ENCODE measurements at places on chromosomes 5 and 9.

DNA sequence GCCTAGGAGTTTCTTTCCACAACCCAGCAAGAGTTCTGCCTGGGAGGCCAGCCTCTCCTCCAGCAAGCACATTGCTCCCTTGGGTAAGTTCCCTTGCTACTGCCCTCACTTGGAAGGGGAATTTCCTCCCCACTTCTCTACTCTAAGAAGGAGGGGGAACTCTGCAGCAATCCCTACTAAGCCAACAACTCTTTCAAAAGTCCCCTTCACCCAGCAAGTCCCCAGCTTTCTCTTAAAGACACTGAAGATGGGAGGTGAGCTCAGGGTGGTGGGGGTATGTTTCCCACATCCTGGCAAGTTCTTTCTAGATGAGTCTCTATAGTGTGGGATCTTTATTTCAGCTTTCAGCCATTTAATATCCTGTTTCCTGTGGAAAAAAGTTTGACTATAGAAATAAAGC lies 49.0 kb downstream of the PDE8B start:
- no peak for DNase-seq

- DNase-seq = no peak
These were observed 51.3 kb upstream of the SUB1 start for GRCh38 chr5:32534041-32534440.

GRCh38 chr9:73093740-73094379 lies 57.8 kb upstream of the ANXA1 start:
- DNase-seq = no peak

- no peak for DNase-seq
These were observed 233.8 kb upstream of the TMEM161B start for GRCh38 chr5:88502179-88503040.

GRCh38 chr5:947626-948471 lies 55.2 kb downstream of the TRIP13 start:
- no peak for DNase-seq

- DNase-seq = no peak
These were observed 62.9 kb downstream of the RAI14 start for GRCh38 chr5:34719029-34719428.

- no peak for DNase-seq
These were observed 31.0 kb downstream of the ABLIM3 start for GRCh38 chr5:149172261-149172660.

- DNase-seq = no peak
These were observed 185.5 kb downstream of the RGS3 start for GRCh38 chr9:113649054-113649453.

GRCh38 chr9:17810728-17811571 lies 232.1 kb downstream of the SH3GL2 start:
- DNase-seq = no peak

- no peak for DNase-seq
These were observed 87.1 kb upstream of the TLX3 start for GRCh38 chr5:171221916-171222315.

- DNase-seq = no peak
These were observed 130.4 kb upstream of the PRLR start for GRCh38 chr5:35360671-35361070.

DNA sequence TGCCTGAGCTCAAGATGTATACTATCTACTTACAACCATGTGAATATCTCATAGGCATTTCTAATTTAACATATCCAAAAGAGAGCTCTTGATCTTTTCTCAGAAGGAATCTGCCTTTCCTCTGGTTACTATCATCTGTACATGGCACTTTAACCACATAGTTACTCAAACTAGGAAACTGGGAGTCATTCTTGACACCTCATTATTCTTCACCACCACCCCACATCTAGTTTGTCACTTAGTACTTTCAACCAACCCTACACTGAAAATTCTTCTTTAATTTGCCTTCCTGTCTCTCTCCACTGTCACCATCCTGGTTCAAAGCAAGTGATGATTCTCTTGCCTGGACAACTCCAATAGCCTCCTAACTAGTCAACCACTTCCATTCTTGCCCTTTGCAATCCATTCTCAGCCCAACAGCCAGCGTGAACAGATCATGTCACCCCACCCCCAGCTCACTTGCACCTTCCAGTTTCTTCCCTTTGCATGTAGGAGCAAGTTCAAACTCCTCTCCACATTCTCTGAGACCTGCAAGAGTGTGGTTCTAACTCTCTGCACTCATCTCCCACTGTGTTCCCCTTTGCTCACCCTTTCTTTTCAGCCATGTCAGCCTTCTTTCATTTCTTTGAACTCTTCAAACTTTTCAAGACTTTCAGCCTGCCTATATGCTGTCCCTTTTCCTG lies 17.3 kb upstream of the SMAD5 start:
- no peak for DNase-seq

DNA sequence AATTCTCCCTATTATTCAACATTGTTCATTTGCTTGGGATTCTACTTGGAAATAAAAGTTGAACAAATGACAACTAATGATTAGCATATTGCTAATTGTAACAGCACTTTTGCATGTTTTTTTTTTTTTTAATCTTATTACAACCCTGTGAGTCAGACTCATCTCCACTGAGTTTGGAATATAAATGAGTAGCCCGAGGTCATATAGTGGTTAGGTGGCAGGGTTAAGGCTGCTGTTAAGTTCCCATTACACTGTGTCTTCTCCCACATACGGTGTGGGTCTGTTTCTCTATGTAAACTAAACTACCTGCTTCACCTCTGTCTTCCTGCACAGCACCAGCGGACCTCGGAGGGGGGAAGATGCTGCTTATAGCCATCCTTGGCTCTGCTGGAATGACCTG lies 92.4 kb downstream of the EQTN start:
- DNase-seq = no peak

- DNase-seq = no peak
These were observed 1.1 kb upstream of the CSF2 start for GRCh38 chr5:132072528-132072927.

GRCh38 chr9:28264368-28264767 lies 691.1 kb upstream of the C9orf72 start:
- DNase-seq = no peak

DNA sequence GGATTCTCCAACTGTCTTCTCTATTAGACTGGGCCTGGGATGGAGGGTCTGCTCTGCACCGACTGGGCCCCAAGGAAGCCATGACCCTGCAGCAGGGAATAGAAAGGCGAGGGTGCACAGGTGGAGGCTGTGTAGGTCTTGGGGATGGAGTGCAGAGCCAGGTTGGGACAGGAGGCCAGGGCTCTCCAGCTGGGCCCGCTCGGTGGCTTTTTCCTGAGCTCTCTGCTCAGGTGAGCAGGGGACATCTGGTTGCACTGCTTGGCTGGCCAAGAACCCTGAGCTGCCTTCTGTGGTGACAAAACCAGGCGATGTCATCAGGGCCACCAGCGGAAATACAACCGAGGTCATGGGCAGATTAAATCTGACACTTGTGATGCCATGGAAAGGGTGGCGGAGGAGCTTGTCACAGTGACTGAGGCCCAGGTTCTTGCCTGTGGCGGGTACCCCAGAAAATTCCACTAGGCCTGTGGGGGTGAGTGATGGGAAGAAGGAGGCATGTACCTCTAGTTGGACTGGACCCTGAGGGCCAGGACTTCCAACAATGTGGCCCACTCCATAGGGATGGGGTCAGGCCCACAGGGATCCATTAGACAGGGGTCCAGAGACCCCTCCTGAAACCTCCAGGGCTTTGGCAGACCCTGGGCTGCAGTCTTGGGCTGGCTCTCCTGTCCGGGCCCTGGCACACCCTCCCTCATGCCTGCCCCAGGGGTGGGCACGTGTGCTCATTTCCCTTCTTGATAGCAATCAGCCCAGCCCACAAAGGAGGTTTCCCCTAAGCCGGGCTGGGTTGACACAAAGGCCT lies 4.4 kb upstream of the IL3 start:
- DNase-seq = no peak

DNA sequence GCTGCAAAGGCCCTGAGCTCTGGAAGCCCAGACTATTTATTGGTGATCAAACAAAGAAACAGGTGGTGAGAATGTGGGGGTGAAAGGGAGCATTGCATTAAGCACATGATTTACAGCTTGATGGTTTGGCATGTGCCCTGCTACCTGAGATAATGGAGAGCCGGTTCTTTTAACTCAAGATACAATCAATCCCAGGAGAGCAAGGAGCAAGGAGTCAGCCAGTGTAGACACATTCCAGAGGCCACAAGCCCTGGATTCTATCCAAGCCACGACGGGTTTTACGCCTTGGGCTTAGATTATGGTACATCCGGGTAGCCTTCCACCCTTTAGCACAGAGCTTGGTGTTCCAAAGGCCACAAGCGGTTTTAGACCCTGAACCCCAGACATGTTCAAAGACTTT lies 292.2 kb downstream of the CYLC2 start:
- no peak for DNase-seq

DNA sequence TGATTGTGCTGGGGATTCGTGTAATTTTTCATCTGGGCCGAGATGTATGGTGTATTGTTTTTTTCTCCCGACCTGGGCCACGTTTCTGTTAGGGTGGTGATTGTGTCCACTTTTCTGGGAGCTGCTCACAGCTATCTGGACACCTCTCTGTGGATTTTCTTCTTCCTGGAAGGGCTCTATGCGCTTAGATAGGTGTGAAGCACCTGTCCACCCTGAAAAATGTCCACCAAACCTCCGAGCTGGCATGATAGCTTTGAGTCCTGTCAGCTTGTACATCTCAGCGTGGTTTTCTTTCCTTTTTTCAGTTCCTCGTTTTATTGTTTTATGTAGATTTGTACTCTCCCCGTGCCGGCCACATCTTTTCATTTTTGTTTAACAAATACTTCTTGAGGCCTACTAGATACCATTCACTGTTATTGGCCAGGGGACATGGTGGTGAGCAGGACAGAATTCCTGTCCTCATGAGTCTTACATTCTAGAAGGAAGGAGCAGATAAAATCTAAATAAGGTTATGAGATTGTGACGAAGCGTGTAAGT lies 1.1 kb downstream of the UGCG start:
- DNase-seq = no peak

- DNase-seq = no peak
These were observed 44.0 kb upstream of the NCS1 start for GRCh38 chr9:130128251-130128650.

DNA sequence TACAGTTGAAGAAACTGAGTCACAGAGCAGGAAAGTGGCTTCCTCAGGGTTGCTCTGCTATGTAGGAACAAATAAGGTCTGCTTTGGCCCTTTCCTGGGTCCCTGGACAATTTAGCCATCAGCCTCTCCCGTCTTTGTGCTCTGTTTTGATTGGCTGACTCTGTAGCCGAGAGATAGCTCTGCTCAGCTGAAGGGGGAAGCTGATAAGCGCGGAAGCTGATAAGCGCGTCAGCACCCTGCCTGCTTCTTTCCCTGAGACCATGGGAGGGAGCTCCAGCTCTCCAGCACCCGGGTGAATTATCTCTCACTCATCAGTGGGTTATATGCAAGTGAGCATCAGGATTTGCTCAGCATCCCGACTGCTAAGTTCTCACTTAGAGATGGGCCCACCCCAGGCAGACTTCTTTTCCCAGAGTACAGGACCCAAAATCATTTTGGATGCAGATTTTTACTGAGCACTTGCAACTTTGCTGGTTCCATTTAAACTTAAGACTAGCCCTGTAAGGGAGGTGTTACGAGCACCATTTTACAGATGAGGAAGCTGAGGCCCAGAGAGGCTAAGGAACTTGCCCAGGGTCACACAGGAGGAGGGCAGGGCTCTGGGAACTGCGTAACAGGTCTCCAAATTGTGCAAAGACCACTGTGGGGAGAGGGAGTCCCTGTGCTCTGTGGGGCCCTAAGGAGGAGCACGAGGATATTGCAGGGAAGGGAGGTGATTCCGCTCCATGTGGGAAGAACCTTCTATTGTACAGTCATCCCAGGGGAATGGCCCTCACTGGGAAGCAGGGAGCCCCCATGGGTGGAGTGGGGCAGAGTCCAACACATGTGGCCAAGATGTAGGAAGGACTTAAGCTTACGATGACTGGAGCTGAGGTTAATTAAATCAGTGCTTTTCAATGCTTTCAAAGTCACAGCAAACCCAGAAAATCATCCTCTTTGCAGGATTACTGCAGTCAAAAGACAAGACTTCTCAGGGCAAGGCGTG lies 83.7 kb upstream of the ORM1 start:
- DNase-seq = no peak

DNA sequence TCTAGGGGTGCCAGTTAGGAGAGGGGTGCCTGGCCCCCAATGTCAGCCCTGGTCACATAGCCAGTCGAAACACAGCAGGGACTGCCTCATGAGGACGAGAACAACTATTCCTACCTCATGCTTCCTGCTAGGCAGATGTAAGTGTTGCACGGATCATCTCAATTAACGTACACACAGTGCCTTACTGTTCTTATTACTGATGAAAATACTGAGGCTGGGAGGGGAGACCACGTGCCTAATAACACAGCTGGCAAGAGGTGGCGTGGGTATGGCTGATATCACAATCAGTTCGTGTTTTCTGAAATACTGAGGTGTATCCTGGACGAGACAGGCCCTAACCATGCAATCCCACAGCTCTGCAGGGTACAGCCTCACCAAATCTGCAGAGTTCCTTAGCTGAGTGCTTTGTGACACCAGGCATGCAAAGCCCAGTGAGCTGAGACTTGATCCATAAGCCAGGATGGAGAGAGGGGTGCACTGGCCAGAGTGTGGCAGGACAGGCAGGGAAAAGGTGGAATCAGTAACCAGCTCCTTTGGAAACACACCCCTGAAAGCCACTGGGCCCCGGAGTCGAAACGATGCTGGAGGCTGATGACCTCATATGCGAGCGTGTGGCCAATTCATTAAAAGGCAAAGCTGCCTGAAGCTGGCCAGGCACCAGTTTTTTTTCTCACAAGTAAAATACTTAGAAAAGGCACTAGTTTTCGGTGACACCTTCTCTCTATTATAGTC lies 63.9 kb downstream of the PRRT1B start:
- DNase-seq = no peak

DNA sequence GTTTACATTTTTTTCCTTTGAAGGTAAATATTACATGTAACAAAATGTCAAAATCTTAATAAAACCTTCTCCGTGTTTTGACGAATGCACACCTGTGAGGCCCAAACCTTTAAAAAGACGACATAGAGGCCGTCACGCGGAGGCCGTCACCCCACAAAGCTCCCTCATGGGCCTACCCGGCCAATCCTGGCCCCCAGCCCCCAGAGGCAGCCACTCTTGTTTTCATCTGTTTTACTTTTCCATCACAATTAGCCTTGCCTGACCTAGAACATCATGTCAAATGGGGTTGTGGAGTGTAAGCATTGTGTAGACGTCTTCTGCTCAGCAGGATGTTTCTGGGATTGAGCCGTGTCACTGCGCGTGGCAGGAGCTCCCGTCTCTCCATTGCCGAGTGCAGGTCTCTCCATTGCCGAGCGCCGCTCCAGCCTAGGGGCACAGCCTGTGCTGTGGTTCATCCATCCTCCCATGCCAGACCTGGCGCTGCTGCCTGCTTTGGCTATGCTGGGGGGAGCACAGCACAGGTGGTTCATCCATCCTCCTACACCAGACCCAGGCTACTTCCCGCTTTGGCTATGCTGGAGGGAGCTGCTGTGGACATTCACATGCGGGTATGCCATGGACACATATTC lies 52.2 kb upstream of the IRX4 start:
- no peak for DNase-seq

GRCh38 chr5:80864706-80865435 lies 95.3 kb upstream of the RASGRF2 start:
- no peak for DNase-seq
